ENCODE measurements at places on chromosomes 2 and 18. TPM values are rescaled to one million over a fixed set of nuclear protein-coding genes. Genes with fewer than 3 reads are reported as not detected.

SPR gene
- 126 TPM for total RNA-seq

NOSTRIN gene
- total RNA-seq: 3.1 TPM

NETO1 gene
- total RNA-seq: not detected

HOXD4 gene
- 0.67 TPM for total RNA-seq

PKDCC gene
- 22.8 TPM for total RNA-seq

PLEKHH2 gene
- 2.5 TPM for total RNA-seq

FIGN gene
- total RNA-seq: 2.0 TPM

MDH1 gene
- total RNA-seq: 253 TPM
